ENCODE measurements at places on chromosomes 3 and 15.
A peak's percentile ranks its signal among the peaks of the same experiment; 100 is the strongest.

- peak; percentile 58 for DNase-seq
Measured at GRCh38 chr15:35697549-35698299, 151.8 kb upstream of the DPH6 start.

DNA sequence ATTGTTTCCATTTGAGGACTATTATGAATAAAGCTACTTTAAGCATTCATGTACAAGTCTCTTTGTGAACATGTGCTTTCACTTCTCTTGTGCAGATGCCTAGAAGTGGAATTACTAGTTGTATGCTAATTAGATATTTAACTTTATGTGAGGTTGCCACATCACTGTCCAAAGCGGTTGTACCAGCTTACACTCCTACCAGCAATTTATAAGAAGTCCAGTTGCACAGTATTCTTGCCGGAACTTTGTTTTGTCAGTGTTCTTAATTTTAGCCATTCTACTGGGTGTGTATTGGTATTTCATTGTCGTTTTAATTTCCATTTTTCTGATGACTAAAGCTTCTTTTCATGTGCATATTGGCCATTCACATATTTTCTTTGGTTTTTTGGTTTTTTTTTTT, 29.1 kb downstream of the SEMA3G start:
- DNase-seq: no peak

GRCh38 chr3:19866751-19867347, 67.2 kb downstream of the EFHB start:
- no peak for DNase-seq

DNA sequence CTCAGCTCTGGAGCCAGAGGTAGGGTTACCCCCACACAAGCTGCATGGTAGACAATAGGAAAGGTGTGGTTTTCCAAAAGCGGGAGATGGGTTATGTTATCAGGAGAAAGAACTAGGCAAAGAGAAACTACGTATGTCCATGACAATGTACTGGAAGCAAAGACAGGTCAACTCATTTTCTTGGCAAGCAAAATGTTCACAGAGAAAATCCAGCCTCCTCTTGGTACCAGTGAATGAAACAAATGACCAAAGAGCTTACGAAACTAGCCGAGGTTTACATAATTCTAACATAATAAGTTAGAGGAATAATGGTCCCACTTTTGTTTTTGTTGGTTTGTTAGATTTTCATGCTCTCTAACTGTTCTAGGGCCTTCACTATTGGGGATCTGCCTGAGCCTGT, 338.1 kb upstream of the TGFBR2 start:
- DNase-seq: no peak

DNA sequence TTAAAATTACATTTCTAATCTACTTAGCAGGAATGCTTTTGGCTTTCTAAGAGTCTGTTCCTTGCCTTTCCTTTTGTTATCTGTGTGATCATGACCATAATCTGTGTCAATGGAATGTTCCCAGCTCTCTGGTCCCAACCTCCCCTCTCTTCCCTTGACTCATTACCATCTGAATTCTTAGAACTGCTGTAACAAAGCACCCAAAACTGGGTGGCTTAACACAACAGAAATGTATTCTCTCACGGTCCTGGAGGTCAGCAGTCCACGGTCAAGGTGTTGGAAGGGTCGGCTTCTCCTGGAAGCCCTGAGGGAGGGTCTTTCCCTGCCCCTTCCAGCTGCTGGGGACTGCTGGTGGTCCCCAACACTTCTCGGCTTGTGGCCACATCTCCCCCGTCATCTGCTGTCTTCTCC, 81.1 kb downstream of the LRRK1 start:
- DNase-seq: no peak

DNA sequence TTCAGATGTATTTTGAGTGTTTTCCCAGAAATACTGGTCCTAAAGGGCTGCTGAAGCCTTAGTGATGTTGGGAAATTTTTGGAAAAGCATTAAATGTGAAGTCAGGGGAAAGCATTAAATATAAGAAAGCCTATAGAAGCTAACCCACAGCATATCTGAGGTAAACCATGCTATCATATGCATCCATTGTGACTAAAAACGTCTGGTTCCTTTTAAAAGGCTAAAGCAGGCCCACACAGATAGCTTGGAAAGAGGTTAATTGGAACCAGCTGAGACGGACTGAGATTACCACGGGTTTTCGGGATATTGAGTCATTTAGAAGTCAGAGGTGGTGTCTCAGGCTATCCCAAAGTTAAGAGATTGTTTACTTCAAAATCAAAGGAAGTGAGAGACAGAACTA, 78.2 kb downstream of the CYP19A1 start:
- DNase-seq: no peak

GRCh38 chr3:188789251-188789650, 382.5 kb upstream of the TPRG1 start:
- DNase-seq: no peak

GRCh38 chr3:46864061-46864881, 1.0 kb upstream of the MYL3 start:
- DNase-seq: no peak

DNA sequence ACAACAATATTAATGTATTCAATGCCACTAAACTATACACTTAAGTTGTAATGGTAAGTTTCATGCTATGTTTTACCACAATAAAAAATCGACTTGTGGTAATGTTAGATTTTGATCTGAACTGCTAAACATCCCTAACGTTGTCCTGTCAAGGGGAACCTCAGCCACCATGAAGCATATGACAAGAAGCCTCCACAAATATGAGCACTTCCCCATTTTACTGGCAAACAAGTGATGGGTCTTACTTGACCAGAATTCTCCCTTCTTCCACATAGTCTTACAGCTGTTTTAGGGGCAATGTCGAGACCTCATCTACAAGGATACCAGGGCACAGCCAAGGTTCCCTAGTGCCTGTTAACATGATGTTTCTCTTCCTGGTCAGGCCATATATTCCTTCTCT, 124.2 kb upstream of the ABI3BP start:
- DNase-seq: no peak

DNA sequence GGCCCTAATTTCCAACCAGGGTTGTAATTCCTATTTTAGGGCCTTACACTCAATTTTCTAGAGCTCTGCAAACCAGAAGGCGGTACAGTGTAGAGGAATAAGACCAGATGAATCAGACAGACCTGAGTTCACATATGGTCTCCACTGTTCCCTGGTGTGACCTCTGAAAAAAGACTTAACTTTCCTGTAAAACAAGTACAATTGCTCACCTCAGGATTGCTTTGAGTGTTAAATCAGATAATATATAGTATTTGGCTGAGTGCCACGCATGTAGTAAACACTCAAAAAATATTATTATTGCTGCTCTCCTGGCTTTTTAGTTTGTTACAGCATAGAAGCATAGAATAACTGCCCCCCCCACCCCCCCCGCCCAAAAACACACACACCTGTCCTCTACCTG, 51.0 kb upstream of the STT3B start:
- DNase-seq: no peak

GRCh38 chr3:2513986-2514385, 415.3 kb downstream of the CNTN4 start:
- no peak for DNase-seq

- no peak for DNase-seq
Measured at GRCh38 chr3:19547665-19548464, 386.2 kb downstream of the EFHB start.

- DNase-seq: no peak
Measured at GRCh38 chr3:191275751-191276150, 53.4 kb upstream of the CCDC50 start.

GRCh38 chr3:143298380-143298779, 178.8 kb downstream of the CHST2 start:
- no peak for DNase-seq

DNA sequence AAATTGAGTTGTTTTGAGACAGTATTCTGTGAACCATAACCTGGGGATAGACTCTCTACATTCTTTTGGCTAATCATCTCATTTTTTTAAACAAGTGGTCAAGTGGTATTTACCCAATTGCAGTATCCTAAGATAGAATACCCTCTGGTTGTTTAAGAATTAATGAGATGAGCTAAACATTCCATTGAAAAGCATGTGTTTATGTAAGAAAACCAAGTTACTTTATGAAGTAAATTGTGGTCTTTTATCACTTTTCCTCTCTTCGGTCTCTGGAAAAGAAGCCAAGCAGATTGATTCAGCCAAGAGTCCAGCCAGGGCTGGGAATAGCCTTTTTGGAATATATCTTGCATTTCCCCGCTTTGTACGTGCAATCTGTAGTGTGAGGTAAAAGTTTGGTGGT, 185.7 kb upstream of the TOPAZ1 start:
- no peak for DNase-seq

DNA sequence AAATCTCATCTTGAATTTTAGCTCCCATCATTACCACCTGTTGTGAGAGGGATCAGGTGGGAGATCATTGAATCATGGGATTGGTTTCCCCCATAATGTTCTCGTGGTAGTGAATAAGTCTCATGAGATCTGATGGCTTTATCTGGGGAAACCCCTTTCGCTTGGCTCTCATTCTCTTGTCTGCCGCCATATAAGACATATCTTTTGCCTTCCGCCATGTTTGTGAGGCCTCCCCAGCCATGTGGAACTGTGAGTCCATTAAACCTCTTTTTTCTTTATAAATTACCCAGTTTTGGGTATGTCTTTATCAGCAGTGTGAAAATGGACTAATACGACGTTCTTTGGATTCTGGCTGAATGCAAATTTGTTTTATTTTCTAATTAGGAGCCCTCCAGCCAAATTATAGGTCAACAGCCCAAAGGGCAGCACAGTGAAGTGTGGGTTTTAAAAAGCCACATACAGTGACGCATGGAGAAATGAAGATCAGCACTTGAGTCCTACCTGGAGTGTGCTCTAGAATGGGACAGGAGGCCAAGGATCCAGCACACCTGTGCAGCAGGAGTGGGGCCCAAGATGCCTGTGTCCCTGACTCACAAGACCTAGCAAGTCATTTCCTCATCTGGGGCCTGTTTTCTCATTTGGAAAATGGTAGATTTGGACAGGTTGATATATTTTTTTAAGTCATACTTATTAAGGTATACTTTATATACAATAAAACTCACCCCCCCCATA, 89.6 kb downstream of the MB21D2 start:
- no peak for DNase-seq

DNA sequence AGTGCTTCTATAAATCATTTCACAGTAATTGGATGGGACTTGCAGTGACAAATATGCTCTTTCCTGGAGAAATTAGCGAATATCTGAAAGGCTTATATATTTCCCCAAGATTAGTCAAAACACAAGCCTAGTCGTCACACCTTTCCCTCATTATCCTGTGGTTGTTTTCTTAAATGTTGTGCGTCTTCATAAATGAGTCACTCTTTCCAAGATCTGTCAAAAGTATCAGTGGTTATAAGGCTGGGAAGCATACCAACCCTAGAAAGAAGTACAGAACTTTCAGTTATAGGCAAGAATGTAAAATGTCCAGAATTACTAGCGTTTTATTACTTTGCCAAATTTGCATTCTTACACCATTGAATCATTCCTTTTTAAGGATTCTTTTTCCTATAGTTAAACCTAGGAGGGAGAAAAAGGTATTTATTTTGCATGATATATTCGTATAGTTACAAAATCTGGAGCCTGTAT, 33.6 kb downstream of the TMEM212 start:
- peak; percentile 53 for DNase-seq

- no peak for DNase-seq
Measured at GRCh38 chr15:79282371-79283251, at the start of gene ANKRD34C. Gene ANKRD34C, plus strand, starts transcription at chr15:79282722. Its CDS starts 10,563 bp downstream, at chr15:79293285.

DNA sequence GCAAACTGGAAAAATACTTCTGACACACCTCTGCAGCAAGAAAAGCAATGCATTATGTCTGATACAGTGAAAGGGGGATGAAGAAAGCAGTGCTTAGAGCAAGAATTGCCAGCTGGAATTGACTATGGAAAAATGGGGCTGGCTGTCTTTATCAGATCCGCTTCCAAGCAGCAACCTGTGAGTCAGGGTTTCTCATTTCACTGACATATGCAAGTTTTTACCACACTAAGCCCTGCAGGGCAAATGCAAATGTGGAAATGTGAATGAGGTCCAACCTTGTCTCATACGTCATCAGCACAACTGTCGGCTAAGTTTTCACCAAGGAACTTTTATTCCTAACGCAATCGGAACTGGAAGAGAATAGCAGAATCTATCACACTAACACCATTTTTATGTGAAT, 172.5 kb upstream of the GADL1 start:
- peak; percentile 61 for DNase-seq

DNA sequence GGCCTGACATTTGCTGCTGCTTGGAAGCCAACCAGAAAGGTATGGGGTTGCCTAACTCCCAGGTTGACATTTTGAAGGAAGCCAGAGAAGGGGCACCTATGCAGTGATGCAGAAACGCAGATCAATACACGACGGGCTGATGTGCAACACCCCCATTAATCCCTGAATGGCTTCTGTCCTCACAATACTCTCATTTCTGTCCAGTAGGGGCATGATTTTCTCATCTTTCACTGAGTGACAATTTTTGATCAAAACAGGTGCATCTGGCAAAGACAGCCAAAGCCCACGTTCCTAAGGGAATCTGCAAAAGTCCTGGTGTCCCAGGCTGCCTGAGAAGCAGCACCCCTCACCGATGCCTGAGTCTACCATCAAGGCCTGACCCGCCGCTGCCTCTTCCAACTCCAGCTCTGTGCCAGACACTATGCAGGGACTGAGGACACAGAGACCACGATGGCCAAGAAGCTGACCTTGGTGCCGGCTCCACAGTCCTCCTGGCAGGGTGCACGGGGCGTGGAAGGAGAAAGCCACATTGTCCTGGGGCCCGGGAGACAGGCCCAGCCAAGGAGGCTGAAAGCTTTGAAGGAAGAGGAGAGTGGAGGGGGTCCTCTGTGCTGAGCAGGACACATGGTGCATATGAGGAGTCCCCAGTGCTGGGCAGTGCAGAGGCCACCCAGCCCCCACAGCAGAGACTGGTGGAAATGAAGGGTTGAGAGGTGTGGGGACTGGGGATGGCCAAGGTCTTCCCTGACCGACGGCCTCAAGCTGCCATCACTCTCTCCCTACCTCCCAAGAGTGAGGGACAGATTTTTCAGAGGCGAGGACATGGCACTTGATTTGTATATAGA, 159.6 kb downstream of the NUP210 start:
- DNase-seq: no peak

DNA sequence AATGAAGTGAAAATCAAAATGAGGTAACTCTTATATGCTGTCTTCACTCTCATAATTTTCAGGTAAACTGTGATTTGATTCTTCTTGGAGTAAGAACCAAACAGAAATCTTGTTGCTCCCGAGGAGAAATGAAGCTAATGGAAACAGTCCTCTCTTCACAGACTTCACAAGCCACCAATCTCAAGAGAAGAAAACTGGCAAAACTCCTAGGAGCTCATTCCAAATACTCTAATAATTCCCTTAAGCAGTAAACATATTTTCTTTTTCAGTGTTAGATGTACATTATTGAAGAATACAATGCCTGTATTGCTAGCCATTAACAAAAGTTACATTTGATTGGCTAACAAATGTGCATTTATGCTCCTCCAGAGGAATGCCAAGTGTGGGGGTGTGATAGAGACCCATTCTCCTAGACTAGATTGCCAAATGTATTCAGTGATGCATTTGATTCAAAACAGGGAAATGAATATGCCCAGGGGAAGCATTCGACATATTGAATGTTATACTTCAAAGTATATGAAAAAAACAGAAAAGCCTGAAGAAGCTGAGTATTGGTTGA, 11.8 kb upstream of the RIOX2 start:
- no peak for DNase-seq

DNA sequence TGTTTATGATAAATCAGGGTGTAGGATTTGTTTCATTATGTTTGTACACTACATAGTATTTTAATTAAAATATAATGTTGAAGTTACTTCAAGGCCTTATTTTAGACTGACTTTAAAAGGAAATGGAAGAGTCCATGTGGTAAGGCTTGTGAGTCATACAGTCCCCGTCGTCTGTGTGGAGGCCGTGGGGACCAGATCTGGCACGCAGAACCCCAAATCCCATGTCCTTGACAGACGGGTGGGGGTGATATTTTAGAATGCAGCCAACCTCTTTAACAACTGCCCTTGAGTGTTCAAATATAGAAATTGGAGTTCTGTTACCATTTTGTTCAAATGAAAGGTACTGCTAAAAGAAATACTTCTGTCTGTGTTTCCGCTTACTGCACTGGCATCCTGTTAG, 35.8 kb downstream of the ABHD17C start:
- no peak for DNase-seq
